Nucleus accumbens (tissue), 56 donors: ENCODE measurements at places on chromosomes 3 and 15.

DNA sequence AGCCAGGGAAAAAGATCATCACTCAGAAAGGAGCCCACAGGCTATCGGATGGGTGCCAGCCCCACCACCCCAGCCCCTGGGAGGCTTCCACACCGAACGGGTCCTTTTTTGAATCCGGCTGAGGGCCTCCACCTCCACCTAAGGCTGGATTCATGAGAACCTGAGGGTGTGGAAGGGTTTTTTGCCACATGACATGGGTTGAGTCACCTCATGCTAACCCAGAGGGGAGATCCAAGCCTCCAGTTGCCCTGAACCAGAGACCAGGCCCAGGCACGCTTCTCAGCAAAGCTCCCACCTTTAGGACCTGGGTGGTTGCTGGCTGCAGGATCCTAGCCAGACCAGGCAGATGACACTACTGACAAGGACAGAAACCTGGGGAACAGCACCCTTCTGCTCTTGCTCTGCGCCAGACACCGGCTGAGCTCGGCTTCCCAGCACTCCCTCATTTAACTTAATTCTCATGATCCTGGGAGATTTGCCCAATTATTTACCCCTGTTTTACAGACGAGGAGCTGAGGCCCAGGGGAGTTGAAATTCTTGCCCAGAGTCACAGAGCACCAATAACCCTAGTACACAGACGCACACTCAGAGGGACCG, 25.6 kb downstream of the DUSP7 start:
- DNase-seq, result no peak

DNA sequence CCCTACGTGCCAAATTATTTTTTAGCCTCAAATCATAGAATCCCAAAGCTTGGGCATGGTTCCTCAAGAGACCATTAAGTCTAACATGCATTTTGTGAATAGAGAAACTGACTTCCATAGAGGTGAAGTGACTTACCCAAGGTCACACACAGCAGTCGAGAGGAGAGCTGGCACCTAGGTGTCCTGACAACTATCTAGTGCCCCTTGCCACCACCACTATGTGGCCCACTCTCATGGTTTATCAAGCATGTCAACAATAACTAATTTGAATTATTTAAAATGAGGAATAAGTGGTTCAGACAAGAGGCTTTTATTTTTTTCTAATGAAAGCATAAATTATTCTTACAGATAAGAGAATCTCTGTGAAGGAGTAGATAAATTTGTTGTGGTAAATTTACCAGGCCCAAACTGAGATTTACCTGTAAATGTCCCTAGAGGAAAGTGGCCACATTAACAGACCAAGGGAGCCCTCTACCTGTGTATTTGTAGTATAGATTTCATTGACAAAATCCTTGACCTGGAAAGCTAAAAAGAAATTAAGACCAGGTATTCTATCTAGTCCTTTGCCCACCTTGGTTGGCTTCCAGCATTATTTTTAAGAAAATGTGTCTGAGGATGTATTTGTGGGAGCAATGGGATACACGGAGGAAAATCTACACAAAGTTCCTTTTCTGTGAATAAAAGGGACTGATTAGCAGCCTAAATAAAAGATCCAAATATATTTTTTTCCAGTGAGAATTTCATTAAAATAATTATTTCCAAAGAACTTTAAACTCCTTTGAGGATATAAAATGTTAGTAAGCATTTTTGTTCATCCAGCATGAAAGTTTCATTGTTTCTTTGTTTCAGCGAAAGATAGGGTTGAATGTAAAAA, 49.1 kb downstream of the IQCH start:
- no peak for DNase-seq

DNA sequence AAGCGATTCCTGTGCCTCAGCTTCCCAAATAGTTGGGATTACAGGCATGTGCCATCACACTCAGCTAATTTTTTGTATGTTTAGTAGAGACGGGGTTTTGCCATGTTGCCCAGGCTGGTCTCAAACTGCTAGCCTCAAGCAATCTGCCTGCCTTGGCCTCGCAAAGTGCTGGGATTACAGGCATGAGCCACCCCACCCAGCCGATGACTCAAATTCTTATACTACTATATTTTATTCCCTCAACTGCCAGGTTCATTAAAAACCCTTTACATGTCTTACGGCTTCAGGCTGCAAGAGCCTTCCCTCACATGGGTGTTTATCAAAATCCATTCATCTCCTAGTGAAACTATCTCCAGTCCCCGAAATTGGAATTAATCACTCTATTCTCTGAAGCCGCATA, 63.4 kb downstream of the CBLB start:
- no peak for DNase-seq

DNA sequence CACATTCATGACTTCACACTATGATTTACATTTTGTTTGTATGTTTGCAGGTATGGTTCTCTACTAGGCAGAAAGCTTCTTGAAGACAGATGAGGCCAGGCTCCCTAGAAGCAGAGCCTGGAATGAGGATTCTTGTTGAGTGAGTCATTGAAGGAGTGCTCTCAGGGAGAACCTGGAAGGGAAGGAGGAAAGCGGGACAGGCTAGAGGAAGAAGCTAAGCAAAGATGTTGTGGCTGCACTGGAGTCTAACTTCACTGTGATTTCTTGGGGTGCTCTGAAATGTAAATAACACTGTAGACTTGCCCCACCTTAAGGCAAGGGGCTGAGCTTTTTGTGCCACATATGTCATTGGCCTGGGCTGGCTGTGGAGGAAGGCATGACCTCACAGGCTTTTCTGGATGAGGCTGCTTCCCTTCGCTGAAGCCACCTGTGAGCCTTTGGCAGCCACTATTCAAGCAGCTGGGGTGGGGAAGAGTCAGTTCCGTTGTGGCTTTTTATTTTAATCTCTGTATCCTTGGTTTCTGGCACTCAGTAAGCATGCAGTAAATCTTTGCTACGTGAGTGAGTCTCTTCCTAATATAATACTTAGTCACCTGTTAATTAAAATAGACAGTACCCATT, 307.3 kb downstream of the SV2B start:
- no peak for DNase-seq

DNA sequence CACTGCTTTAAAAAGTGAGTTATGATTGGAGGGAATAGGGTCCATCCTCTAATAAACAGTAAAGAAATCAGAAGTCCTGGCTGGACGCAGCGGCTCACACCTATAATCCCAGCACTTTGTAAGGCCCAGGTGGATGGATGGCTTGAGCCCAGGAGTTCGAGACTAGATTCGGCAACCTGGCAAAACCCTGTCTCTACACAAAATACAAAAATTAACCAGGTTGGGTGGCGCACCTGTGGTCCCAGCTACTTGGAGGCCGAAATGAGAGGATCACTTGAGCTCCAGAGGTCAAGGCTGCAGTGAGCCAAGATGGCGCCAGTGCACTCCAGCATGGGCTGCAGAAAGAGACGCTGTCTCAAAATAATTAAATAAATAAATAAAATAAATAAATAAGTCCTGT, 171.2 kb downstream of the POTEB3 start:
- DNase-seq, result no peak

DNA sequence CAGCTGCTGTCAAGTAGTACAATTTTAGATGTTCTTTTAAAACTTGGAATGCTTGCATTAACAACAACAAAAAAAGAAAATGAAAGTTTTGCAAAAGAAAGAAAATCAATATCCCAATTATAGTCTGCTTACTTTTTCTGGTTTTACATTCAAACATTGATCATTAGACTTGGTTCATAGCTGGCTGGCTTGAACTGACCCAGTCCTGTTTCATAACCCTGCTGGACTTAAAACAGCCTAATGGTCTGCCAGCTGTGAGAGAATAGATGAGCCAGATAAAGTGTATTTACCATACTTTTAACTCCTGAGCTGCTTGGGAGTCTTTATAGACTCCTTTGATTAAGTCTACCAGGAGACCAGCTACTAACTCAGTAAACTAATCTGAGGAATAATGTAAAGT, 59.2 kb downstream of the PIAS1 start:
- DNase-seq, result no peak

DNA sequence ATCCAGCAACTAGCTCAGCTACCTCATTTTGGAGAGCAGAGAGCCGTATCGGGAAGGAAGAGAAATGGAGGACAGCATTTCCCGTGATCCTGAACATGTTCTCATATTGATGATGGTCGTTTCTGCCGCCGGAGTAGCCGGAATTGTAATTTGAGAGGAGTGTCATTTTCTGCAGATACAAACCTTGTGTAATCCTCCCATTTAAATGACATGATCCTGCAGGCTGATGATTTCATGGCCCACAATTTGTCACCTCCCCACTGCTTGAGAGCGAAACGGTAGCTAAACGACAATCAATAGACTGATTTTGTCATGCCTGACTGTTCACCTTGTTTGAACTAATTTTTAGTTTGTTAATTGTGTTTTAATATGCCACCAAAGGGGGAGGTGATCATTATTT, 126.5 kb upstream of the CNTN6 start:
- no peak for DNase-seq

GRCh38 chr15:99998661-99999101, 265.4 kb upstream of the LYSMD4 start:
- DNase-seq, result no peak

DNA sequence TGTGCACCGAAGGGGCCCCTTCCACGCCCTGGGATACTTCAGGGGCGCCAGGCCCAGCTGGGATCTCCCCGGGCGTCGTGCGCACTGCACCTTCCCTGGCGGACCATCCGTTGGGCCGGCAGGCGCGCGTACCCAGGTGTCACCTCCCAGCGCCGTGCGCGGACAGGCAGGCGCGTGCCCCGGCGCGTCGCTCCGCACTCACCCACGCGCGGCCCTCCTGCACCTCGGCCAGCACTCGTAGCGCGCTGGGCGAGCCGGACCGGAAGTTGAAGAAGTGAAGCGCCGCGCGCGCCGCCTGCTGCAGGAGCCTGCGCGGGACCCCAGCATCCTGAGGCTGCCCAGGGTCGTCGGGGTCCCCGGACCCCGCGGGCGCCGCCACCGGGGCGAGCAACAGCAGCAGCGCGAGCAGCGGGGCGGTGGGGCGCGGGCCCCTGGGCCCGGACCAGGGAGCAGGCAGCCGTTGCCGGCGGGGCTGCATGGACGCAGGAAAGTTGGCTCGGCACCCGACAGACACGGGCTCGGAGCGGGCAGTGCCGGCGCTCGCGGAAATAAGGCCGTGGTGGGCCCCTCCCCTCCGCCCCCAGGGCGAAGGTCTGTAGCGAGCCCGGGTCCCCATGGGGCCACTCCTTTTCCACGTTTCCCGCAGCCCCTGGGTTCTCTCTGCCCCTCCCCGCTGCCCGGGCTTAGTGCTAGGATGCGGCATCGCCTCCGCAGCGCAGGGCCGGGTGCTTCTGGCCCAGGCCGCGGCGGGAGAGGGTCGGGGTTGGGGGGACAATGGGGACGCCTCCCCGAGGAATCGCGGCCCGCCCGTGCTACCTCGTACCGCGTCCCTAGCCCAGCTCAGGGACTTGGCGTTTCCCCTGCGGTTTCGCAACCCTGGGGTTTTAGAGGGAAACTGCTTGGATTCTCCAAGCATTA, at the start of gene RARRES1:
RARRES1 (minus strand) TSS at position 520 of the 918 bp plus-strand sequence; CDS start at position 478, 42 bp downstream.
- peak; percentile 46 for DNase-seq

DNA sequence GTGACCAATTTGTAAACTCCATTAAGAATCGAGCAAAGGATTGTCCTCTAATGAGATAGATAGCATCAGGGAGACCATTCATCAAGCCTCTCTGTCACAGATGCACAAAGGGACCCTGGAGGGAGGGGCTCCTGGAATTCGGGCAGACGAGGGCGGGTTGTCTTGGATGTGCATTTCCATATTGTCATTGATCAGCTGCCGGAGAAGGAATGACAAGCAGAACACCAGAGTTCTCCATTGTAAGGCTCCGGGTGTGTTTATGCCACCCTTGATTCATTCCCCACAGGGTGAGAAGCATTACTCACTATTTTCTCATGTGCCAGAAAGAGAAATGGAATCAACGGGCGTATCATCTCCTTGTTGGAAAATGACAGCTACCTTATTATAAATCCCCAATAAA, 167.5 kb downstream of the EBLN2 start:
- no peak for DNase-seq

- DNase-seq, result no peak
Observed at GRCh38 chr3:65401359-65402305, 637.1 kb downstream of the MAGI1 start.

DNA sequence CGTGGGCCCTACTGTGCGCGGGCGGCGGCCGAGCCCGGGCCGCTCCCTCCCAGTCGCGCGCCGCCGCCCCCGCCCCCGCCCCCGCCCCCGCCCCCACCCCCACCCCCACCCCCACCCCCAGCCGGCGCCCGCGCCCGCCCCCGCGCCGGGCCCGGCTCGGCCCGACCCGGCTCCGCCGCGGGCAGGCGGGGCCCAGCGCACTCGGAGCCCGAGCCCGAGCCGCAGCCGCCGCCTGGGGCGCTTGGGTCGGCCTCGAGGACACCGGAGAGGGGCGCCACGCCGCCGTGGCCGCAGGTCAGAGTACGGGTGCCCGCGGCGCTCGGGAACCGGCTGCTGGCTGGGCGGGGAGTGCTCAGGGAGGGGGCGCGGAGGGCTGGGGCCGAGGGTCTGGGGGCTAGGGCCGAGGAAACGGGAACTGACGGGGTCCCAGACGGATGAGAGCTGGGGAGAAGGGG, 1.1 kb upstream of the PPARG start:
- DNase-seq, result no peak

DNA sequence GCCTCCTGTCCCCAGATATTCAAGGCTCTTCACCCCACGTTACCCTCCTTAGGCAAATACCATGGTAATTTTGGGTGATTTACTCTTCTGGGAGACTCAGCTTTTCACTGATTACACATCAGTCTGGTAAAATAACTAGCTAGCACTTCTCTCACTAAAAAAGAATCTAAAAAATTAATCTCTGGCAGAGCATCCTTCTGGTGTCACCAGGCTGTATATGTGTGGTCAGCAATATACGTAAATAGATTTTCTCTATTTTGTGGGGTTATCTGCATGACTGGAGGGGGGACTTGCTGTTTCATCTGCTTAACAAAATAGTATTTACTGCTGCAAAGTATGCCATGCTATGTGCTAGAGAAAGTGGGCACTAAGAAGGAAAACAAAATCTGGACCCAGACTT, 45.1 kb downstream of the LRRC28 start:
- no peak for DNase-seq

DNA sequence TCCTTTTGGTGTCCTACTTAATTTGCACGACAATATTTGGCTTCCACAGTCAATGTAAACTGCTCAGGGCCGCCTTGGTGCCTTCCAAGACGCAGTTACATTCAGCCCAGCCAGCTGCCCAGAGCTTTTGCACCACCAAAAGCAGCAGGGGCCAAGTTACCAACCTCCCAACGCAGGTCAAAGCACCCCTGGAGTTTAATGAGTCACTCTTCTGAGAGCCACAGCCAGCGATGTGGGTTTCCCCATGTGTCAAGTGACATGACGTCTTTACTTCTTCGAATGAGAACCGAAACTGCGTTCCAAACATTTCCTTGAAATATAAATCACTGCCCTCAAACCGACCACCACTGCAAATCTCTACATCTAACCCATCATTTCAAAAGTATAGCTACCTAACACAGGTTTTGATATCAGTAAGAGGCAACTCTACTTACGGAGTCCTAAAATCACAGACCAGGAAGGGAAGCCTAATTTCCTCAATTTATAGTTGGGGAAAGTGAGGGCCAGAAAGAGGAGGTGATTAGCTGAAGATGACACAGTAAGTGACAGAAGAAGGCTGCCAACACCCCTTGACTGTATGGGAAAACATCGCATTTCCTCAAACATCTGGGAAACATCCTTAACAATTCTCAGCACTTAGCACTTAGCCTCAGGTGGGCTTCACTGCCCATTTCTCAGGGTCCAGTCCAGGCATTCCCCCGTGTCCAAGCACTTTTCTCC, 24.5 kb downstream of the MB21D2 start:
- DNase-seq, result no peak

- no peak for DNase-seq
Observed at GRCh38 chr3:32410367-32411246, 19.0 kb downstream of the CMTM7 start.
